ENCODE measurements at places on chromosomes 12 and 14.

- no peak for DNase-seq
Measured at GRCh38 chr12:23217667-23218066, 592.7 kb downstream of the ETNK1 start.

DNA sequence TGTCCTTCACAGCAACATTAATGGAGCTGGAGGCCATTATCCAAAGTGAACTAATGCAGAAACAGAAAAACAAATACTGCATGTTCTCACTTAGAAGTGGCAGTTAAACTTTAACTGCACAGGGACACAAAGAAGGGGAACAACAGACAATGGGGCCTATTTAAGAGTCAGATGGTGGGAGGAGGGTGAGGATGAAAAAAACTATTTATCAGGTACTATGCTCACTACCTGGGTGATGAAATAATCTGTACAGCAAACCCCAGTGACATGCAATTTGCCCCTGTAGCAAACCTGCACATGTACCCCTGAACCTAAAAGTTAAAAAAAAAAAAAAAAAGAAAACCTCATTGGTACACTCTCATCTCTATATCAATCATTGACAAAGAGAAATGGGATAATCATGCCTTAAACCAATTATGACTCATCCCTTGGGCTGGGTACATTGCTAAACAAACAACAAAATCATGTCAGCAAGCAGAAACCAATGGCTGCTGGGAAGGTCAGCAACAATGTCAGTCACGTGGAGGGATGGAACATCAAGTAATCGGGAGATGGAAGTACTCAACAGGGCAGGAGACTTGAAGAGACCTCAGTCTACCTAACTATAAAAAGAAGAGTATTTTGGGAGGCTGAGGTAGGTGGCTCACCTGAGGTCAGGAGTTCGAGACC is 479.2 kb downstream of the RMST start:
- DNase-seq, result no peak

GRCh38 chr14:36443374-36443773 is 76.7 kb downstream of the NKX2-1 start:
- DNase-seq, result no peak

- no peak for DNase-seq
Measured at GRCh38 chr12:29451888-29452287, 45.6 kb downstream of the OVCH1 start.

- no peak for DNase-seq
Measured at GRCh38 chr12:125453751-125454150, 388.5 kb downstream of the AACS start.

GRCh38 chr12:95216711-95217376 is 423 bp downstream of the FGD6 start:
- no peak for DNase-seq

GRCh38 chr14:65961004-65961403 is 525.2 kb upstream of the CCDC196 start:
- peak; percentile 59 for DNase-seq

DNA sequence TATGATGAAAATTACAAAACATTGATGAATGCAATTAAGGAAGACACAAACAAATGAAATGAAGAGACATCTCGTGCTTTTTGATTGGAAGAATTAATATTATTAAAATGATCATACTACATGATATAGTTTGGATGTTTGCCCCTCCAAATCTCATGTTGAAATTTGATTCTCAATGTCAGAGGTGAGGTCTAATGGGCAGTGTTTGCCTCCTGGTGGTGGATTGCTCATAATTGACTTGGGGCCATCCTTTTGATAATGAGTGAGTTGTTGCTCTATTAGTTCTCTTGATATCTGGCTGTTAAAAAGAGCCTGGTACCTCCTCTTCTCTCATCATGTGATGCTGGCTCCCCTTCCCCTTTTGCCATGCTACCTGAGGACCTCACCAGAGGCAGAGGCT is 56.7 kb downstream of the CD163L1 start:
- DNase-seq, result no peak

- DNase-seq, result no peak
Measured at GRCh38 chr14:44586910-44587309, 79.8 kb upstream of the FSCB start.

- no peak for DNase-seq
Measured at GRCh38 chr12:57235017-57235727, 5.7 kb downstream of the SHMT2 start.

- DNase-seq, result no peak
Measured at GRCh38 chr12:93154096-93154728, 223.5 kb upstream of the NUDT4 start.

GRCh38 chr12:6062757-6063735 is 61.4 kb downstream of the VWF start:
- peak; percentile 62 for DNase-seq

GRCh38 chr14:46053221-46053620 is 598.4 kb downstream of the RPL10L start:
- DNase-seq, result no peak

DNA sequence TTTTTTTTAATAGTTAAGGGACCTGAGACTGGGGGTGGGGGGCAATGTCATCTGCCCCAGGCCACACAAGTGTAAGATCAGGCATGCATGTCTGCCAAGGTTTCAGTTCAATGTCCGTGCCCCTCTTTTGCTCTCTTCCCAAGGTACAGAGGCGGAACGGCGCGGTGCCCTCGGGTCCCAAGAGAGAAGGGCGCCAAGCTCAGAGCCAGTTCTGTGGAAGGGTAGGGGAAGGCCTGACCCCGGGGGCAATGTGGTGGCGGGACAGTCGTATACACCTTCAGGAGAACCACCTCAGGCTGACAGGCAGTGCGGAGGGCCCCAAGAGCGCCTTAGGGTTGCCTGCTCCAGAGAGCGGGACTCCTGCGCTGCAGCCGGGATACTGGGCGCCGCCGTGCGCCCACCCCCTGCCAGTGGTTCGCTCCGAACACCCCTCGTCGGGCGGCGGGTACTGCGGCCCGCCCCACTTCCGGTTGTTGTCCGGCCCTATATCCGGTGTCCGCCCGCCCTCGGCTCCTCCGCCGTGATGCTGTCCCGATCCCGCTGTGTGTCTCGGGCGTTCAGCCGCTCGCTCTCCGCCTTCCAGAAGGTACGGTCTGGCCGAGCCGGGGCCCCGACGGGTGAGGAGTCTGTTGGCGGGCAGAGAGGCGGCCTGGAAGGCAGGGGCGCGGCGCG is at the start of gene DLST:
TSS of gene DLST (plus strand) at position 486 of the 672 bp plus-strand sequence. CDS start at position 524, 38 bp downstream.
- DNase-seq, result peak; percentile 85

- peak; percentile 87 for DNase-seq
Measured at GRCh38 chr12:7189398-7190267, at the start of gene PEX5. Gene PEX5, plus strand, starts transcription at chr12:7189686. Its CDS starts 692 bp downstream, at chr12:7190378.

GRCh38 chr12:54191550-54192022 is 2.8 kb upstream of the SMUG1 start:
- DNase-seq, result peak; percentile 84

DNA sequence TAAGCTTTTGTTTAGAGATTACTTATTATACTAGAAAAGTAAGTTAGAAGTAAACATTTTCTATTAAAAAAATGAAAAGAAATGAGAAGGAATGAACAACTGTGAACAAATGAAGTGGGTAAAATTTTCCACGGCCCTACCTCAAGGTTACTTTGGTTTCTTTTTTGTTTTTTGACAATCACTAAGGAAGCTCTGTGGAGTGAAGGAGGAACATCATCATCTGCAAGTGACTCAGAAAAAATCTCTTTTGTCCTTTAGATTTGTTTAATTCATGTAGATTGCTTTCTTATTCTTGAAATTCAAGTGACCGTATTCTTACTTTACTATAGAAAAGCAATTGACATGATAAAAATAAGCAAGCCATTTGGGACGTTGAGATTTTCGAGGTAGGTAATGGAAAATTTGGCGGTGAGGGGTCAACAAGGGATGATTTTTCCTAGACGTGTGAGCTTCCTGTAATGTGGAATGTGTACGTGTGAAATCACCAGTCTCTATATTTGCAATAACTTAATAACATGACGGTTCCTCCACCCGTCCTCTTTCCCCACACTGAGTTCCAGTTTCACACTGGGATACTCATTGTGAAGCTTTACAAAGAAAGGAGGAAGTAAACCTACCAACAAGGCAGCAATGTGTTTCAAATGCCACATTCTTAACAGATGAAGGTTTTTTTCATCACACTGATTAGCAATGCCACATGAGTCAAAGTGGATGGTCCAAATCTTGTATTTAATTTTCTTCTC is 62.3 kb upstream of the EGLN3 start:
- DNase-seq, result no peak

DNA sequence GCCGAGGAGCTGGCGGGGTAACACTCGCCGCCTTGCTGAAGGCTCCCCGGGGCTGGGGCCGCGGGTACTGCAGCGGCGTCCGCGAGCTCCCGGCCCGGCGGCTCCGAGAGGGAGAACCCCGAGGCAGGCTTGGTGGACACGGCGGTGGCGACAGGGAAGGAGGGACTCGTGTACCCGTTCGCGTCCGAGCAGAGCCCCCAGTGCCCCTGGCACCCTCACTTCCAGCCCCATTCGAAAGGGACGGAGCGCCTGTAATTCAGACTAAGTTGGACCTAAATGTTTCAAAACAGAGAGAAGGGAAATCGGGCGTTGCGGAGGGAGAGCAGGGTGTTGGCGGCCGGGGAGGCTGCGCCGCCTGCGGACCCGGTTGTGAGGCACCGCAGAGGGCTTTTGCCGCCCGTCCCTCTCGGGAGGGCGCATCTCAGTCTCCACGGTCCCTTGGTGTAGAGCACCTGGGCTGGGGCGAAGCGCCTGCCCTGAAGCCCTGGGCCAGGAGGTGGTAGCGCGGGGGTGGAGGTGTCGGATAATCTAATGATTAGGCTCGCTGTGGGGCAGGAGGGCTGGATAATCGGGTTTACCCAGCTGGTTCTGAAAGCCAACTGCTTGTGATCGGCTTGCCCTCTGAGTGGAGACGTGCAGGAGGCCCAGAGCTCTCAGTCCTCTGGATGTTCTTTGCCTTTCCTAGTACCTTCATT is 771 bp downstream of the DAAM1 start:
- DNase-seq, result peak; percentile 42

- no peak for DNase-seq
Measured at GRCh38 chr12:67512061-67512460, 136.5 kb upstream of the DYRK2 start.

DNA sequence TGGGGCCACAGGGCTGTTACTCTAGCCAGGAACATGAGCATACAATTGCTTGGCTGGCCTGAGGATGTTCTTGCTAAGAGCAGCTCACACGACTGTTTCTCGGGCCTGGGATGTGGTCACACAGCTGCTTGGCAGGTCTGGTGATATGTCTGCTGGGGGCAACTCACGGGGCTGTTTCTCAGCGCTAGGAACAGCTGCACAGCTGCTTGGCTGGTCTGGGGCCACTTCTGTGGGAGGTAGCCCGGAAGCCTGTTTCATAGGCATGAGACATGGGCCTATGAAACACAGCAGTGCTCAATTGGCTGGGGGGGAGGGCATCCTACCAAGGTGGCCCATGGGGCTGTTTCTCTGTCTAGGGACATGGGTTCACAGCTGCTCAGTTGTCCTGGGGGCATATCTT is 73.4 kb upstream of the DDHD1 start:
- no peak for DNase-seq

GRCh38 chr12:76457010-76457409 is 102.6 kb downstream of the OSBPL8 start:
- no peak for DNase-seq

- DNase-seq, result no peak
Measured at GRCh38 chr14:74080820-74081460, 3.3 kb downstream of the ALDH6A1 start.

- DNase-seq, result no peak
Measured at GRCh38 chr14:74415115-74415437, 10.9 kb downstream of the SYNDIG1L start.

- no peak for DNase-seq
Measured at GRCh38 chr12:93015871-93016751, 87.0 kb upstream of the EEA1 start.

- DNase-seq, result no peak
Measured at GRCh38 chr14:69769623-69770022, 2.7 kb downstream of the SRSF5 start.

GRCh38 chr14:84998216-84998615 is 531.7 kb upstream of the FLRT2 start:
- no peak for DNase-seq

DNA sequence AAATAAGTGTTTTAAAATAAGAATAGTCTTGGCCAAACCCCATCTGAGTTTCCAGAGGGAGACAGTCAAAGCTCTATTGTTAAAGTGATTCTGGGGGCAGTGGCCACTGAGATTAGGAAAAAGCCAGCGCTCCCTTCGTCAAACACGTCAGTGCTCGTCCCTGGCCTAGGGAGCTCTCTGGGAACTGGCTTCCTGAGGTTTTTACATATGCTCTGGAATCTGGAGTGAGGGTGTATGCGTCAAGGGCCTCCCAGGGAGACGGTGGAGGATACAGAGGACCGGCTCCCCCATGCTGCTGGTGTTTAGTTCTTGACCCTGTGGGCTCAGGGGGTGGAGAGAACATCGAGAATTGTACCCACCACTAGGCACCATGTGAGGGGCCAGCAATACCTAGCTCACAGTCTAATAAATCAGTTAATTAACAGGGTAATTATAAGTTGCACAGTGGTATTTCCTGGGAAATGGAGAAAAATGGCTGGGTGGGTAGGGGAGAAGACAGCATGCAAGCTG is 87.0 kb downstream of the SLC25A47 start:
- DNase-seq, result no peak

DNA sequence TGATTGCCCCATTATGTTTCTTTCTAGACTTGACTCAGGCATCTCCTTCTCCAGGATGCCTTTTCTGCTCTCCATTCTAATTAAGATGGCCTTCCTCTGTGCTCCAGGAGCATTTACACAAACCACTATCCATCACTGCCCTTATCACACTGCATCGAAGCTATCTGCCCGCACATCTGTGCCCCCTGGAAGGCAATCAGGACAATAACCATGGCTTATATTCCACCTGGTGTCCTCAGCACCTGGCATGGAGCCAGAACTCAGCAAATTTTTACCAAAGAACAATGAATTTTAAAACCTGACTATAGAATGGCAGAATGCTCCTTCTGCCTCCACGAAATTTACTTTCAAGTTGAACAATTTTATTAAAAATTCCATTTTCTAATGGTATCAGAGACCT is 465.8 kb downstream of the APAF1 start:
- no peak for DNase-seq
